NCI-H1048 (cell line): ENCODE measurements at places on chromosomes 16 and 17.

DNA sequence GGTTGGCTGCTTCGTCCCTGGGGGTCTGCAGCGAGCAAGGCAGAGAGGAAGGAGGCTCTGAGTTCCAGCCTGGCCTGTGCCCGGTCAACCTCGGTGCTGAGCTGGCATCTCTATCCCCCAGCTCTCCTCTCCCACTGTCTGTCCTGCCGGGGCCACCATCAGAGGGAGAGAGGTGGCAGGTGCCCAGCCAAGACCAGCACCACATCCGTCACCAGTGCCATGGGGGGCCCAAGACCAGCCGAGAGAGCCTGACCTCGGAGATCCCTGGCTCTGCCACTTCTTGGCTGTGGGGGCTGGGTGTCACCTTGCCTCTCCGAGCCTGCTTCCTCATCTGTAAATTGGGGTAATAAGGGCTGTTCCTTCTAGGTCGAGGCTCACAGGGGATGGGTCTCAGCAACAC, 560 bp upstream of the P2RX1 start:
- no peak for DNase-seq

DNA sequence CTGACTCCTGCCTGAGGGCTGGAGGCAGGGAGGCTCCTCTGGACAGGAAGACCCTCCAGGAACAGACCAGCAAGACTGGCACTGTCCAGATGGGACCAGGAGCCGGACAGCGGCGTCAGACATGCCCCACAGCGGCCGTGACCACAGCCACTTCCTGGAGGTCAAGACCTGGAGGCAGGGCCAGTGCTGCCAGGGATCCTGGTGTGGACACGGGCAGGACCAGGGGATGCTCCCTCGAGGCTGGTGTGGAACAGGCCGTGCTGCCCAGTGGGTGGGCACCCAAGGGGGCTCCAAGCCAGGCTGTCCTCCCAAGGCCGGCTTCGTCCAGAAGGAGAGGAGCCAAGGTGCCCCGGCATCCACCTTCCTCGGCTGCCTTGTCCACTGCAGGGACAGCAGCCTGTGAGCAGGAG, 4.5 kb upstream of the CCDC57 start:
- no peak for DNase-seq

- no peak for DNase-seq
Measured at GRCh38 chr17:17711641-17712162, 30.4 kb downstream of the RAI1 start.

- no peak for DNase-seq
Measured at GRCh38 chr16:17224879-17225281, 245.9 kb downstream of the XYLT1 start.

DNA sequence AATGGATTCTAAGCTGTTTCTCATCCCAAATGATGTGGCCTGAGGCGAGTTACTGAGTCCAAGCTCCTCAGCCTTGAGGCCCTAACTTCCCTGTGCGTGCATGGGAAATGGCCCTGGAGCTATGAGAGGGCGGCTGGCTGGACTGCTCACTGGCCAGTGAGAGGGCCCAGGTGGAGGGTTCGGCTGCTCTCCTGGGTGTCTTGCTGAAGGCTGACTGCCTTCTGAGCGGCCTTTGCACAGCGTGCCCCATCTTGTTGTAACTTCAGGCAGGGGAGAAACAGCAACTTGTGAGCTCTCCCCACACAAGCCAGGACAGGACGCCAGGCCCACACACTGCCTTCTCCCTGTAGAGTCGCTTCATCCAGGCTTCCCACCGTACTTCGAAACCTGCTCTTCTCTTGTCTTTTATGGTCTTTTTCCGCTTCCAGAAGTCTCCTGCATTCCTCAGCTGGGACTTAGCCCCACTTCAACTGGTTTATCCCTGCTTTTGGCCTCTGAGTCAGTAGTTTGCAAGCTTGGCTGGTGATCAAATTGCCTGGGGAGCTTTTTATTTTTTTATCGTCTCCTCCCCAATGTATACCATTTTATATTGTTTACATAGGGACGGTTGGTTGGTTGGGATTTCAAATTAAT, 13.3 kb downstream of the CDH3 start:
- DNase-seq: no peak

DNA sequence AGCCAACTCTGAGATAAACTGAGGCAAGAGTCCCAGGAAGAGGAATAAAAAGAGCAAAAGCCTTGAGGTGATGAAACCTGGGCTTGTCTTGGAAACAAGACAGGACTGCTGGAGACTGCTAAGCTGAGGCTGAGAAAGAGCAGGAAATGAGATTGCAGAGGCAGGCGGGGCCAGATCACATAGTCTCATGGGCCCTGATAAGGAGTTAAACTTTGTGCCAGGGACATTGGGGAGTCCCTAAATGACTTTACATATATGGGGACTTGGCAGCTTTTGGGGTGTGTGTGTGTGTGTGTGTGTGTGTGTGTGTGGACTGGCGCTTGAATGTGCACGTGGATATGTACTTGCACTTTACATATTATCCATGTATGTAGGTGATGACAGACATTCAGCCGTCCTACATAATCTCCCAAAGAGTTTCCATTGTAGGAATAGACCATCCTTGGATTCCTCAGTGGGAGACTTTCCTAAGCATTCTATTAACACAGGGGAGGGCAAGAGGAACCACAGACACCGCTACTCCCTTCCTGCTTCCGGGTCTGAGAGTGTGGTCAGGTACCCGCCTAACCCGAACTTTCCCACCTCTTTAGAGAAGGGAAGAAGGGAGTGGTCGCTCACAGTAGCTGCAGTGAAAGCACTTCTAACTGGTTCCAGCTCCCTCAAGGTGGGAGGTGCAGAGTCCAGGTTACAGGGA, 123.1 kb downstream of the LYRM1 start:
- no peak for DNase-seq

DNA sequence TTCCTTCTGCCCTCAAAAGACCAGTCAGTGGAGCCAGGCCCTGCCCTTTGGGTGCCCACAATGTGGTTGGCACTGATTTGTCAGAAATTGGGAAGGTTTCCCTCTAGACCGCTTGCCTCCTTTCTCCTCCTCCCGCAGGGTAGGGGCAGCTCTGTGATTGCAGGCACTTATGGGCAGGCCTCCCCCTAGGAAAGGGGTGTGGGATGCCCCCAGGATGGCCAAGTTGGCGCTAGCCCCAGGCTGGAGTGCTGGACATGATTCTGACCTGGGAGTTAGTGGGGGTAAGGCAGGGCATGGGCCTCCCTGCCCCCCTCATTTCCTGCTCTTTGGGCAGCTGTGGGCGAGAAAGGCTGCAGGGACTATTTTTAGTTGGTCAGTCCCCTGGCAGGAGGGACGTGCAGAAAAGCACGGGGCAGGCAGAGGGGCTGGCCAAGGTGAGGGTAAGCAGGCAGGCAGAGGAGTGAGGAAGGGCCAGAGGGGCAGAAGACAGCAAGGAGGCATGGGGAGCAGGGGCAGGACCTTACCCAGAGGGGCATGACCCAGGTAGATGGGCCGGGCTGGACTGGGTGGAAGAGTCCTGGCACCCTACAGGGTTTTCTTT, 3.3 kb downstream of the RARA start:
- DNase-seq: no peak

DNA sequence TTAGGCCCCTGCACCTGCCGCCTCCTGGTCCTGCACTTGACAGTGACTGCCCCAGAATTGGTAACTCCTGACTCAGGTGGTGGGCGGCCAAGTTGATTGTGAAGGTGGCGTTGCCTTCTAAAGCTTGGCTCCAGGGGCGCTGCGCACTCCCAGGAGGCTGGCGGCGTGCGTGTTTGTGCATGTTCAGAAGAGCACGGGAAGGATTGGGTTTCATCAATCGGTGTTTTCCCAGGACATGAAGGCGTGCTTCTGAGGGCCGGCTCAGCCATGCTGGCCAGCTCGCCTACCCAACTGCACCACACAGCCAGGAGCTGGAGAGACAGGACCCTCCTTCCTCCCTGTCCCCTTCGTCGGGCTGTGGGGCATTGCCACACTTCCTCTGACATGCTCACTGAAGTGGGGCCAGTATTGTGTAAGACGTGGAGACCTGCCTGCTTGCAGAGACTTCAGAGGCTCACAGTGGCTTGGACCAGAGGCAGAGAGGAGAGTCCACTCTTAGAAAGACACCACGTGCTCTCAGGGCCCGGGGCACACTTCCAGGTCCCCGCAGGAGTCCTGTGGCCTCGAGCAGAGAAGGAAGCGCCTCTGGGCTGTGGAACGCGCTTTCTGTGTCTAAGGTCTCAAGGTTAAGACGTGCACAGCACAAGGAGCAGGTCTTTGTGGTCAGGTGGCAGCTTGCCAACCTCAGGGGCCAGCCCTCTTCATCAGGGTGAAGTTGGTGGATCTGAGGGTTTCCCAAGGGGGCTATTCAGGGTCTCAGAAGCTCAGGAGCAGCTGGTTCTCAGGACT, 2.8 kb downstream of the RAB40C start:
- DNase-seq: no peak

GRCh38 chr17:27778183-27778582, 22.1 kb downstream of the NOS2 start:
- DNase-seq: no peak

DNA sequence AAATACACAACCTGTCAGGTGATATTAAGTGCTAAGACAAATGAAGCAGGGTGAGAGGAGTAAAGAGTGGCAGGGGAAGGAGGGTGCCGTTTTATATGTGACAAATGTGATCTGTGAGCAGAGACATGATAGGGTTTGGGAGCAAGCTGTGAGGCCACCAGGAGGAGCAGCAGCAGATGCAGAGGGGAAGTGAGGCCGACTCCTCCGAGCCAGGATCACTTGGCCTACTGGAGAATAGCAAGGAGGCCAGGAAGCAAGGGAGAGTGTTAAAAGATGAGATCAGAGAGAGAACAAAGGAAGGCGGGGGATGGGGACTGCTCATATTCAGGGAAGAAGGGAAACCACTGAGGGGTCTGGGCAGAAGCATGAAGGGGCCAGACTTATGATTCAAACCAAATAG, 129.4 kb downstream of the TANGO6 start:
- DNase-seq: no peak

DNA sequence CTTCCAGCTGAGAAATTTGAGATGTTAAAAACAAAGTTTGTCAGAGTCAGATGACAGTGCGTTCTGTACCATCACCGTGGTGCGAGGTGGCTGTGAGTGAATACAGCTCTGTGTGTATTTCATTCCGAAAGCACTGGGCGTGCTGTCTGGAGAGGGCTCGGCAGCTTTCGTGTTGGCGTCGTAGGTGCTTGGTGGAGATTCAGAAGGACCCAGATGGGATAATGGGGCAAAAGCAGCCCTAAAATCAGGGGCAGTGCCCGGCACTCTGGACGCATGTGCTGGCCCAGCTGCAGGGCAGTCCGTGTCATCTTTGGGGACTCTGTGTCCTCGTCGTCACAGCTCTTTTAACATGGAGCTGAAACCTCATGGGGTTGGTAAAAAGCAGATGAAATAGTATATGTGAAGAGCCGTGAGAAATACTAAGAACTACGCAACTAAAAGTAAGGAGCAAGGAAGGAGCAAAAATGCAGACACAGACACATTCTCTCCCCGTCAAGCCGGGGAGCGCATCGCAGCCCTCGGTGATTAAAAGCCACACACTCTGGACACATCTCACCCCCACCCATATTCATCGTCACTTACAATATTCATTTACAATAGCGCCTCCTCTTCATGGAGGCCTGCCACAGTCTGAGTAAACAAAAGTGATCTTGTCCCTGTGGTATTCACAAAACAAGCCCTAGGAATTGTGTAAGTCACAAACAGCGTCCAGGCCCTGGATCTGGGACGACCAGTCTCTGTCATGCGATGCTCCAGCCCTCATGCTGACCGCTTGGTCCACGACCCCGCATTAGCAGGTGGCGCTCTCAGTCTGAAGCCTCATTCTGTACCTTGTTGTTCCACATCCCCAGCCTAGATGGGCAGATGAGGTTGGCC, 206.7 kb downstream of the RPTOR start:
- no peak for DNase-seq

DNA sequence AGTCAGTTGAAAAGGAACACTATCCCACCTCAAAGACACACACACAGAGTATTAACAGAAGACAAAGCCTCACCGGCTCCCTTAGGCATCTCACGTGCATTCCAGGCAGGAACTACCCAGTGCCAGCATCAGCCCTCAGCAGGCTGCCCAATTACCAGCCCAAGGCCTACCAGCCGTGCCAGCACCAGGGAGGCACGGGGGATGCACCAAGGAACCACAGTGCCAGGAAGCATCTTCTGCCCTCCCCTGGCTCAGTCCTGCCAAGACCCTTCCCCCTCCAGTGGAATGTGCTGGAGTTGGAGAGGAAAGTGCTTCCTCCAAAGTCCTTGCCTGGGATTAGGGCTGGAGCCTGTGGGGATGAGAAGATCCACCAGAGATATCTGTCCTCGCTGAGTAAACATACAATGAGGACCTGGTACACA, 11.0 kb upstream of the KRT19 start:
- no peak for DNase-seq

- DNase-seq: no peak
Measured at GRCh38 chr16:66485376-66485775, 58.3 kb downstream of the BEAN1 start.

DNA sequence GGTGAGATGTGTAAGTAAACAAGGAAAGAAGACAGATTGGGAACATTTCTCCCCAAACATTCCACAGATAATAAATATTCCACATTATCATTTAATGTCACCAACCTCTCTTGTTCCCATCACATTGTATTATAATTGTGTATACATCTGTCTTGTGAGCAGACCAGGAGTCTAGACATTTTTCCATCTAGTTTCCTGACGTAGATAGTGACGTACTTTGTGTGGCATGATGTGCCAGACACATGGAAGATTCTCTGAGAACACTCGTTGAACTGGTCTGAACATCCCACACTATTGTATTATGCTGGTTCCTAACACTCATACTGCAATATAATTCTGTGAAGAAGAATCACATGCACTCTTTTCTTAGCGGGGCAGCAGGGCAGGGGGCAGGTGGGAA, 34.0 kb downstream of the WSB1 start:
- no peak for DNase-seq

GRCh38 chr16:87484487-87485331, 8.1 kb downstream of the ZCCHC14 start:
- no peak for DNase-seq

DNA sequence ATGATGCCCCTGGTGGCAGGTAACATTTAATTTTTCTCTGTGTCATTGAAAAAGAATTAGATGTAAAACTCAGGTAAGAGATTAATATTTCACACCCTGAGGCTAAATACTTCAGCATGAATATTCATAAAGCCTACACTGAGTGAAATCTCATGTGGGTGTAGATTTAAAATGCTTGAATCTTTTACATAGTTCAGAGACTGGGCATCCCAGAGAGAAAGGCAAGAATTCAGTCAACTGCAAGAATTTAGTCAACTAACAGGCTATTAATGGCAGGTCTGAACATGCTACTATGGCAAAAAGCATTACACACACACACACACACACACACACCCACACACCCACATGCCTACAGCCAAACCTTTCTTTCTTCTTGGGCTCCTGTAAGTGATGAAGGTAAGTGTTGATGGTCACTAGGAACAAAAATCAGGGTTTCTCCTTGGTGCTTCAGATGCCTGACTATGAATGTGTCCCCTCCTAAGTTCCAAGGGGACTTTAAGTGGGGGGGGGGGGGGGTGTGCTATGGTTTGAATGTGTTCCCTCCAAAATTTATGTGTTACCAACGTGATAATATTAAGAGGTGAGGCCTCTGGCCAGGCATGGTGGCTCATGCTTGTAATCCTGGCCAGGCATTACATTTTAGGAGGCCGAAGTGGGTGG, 63.7 kb upstream of the PSMD7 start:
- DNase-seq: no peak

GRCh38 chr16:57061084-57061905, 31.1 kb upstream of the CPNE2 start:
- DNase-seq: no peak
